ENCODE measurements at places on chromosomes 6 and 20.

GRCh38 chr6:52976149-52976548, 18.9 kb downstream of the GSTA4 start:
- no peak for DNase-seq

DNA sequence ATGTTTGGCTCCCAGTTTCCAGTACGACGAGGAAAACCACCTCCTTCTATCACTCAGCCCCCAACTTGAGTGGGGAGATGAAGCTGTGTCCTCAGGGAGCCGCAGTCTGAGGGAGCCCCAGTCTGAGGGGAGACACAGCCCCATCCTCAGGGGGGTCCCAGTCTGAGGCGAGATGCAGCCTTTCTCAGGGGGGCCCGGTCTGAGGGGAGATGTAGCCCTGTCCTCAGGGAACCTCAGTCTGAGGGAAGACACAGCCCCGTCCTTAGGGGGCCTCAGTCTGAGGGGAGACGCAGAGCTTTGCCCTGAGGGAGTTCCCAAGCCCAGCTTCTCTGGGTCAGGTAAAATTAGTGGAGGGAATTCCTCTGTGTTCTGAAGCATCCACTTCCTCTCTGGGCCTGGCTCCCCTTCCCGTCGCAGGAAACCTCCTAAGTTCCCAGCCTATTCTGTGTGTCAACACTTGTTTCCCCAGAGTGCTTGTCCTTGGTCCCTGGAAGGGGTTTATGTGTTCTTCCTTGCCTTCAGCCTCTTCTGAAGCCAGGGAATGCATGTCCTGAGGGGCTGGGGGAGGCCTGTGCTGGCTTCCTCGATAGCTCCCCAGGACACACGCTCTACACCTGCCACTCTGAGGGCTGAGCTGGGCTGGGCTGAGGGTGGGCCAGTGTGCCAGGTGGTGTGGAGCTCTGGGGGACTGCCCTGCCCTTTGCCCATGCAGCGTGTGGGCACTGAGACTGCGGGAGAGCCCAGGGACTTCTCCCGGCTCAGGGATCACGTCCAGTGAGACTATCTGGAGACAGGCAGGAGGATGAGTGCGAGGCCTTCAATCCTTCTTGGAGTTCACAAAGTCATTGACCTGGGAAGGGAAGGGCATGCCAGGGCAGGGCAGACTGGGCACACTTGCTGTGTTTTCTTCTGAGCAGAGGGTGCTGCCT, 55.4 kb downstream of the VEGFA start:
- no peak for DNase-seq

GRCh38 chr6:110352563-110353262, 5.4 kb downstream of the METTL24 start:
- DNase-seq = no peak

DNA sequence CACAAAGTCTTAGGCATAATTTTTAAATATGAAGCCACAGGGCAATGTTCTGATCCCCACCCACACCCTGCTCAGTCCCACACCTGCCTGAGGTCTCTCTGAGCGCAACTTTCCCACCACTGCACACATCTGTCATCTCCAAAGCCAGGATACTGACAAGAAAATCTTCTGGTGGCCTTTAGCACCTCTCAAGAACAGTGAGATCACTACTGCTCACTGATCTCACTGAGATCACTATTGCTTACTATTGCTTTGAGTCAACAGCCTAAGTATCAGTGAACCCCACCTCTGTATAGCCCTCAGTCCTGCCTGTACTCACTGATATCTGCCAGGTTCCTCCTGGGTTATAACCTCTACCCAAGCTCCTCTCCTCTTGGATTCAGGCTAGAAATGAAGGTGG, 6.4 kb downstream of the TNFRSF21 start:
- no peak for DNase-seq
